ENCODE measurements at places on chromosomes 1 and 21. TPM values are rescaled to one million over a fixed set of nuclear protein-coding genes. Genes with fewer than 3 reads are reported as not detected.

The PWP2 gene
- 35.6 TPM for total RNA-seq

The DNAH14 gene
- 34.0 TPM for total RNA-seq

The DNALI1 gene
- 2.7 TPM for total RNA-seq

The LIPI gene
- not detected for total RNA-seq

The GPR25 gene
- not detected for total RNA-seq

The SV2A gene
- 39.7 TPM for total RNA-seq

Data from uterine smooth muscle cell (primary cell).